Activated naive CD8-positive, alpha-beta T cell treated with anti-CD3 and anti-CD28 coated beads for 36 hours (primary cell): ENCODE measurements at places on chromosomes 11 and 22. TPM values are rescaled to one million over a fixed set of nuclear protein-coding genes. Genes with fewer than 3 reads are reported as not detected.

Gene PANX3
- not detected for total RNA-seq

Gene CELSR1
- total RNA-seq = 0.14 TPM

Gene ART5
- total RNA-seq = not detected

Gene GRIA4
- not detected for total RNA-seq

Gene CD81
- 134 TPM for total RNA-seq

Gene TRPM5
- not detected for total RNA-seq

Gene TRIM44
- total RNA-seq = 41.1 TPM

Gene NXPE2
- not detected for total RNA-seq

Gene CASP12
- total RNA-seq = not detected

Gene BIRC3
- 79.9 TPM for total RNA-seq

Gene AQP11
- total RNA-seq = 0.14 TPM

Gene BARX2
- 0.12 TPM for total RNA-seq

Gene HORMAD2
- not detected for total RNA-seq

Gene OR5P2
- total RNA-seq = not detected

Gene CCDC81
- total RNA-seq = 0.16 TPM

Gene CSF2RB
- 0.14 TPM for total RNA-seq

Gene MAJIN
- not detected for total RNA-seq

Gene MTNR1B
- not detected for total RNA-seq

Gene DNAJC24
- 22.8 TPM for total RNA-seq

Gene LRRC4C
- total RNA-seq = not detected

Gene ANKK1
- total RNA-seq = 0.23 TPM

Gene TBX10
- total RNA-seq = not detected

Gene CCDC73
- total RNA-seq = 0.20 TPM

Gene FOLR1
- total RNA-seq = not detected

Gene MYBPC3
- not detected for total RNA-seq

Gene DYNC2H1
- 3.2 TPM for total RNA-seq

Gene KCTD21
- 4.0 TPM for total RNA-seq

Gene SOX6
- total RNA-seq = not detected

Gene CALCA
- total RNA-seq = 0.28 TPM

Gene CCDC116
- total RNA-seq = 0.34 TPM
